B cell (primary cell): ENCODE measurements at places on chromosomes 1 and 21. TPM values are rescaled to one million over a fixed set of nuclear protein-coding genes. Genes with fewer than 3 reads are reported as not detected.

The NBPF4 gene
- total RNA-seq = not detected in 2 replicates

The SNAP47 gene
- 34.3 and 34.9 TPM in 2 replicates for total RNA-seq

DNA sequence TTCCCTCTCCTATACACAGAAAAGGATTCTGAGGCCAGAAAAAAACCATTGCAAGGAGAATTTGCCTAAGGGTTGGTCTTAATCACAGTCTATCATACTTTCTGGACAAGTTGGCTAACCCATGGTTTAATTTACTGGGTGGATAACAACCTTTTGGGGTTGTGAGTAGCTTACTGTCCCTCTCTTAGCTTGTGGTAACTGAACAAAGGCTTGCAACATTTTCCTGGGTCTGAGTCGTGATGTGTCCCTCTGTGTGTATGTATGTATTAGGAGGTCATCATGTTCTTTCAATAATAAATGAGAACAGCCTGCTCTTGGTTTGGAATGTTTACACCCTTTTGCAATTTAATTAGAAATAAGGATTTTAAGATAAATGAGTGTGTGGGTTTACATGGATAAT is 36.7 kb downstream of the PAPPA2 start:
- no peak for DNase-seq

- DNase-seq = no peak
Observed at GRCh38 chr1:26077524-26077923, 10.1 kb upstream of the TRIM63 start.

GRCh38 chr1:6779089-6779805 is 6.0 kb upstream of the CAMTA1 start:
- no peak for DNase-seq

DNA sequence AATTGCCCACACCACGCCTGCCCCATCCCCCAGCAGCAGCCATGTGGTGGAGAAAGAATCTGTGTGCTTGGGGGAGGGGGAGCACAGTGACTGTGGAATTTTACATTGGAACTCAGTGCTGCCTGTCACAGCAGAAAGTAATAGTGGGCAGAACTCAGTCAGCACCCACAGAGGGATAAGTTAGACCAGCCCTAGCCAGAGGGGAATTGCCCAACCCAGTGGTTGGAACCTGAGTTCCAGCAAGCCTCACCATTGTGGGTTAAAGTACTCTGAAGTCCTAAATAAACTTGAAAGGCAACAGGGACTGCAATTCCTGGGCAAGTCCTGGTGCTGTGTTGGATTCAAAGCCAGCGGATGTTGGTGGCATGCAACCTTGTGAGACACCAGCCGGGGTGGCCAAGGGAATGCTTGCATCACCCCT is 88.8 kb downstream of the MRPL39 start:
- no peak for DNase-seq
